Left renal cortex interstitium (tissue), 4 donors: ENCODE measurements at places on chromosomes 6 and 20. TPM values are rescaled to one million over a fixed set of nuclear protein-coding genes. Genes with fewer than 3 reads are reported as not detected.

DNA sequence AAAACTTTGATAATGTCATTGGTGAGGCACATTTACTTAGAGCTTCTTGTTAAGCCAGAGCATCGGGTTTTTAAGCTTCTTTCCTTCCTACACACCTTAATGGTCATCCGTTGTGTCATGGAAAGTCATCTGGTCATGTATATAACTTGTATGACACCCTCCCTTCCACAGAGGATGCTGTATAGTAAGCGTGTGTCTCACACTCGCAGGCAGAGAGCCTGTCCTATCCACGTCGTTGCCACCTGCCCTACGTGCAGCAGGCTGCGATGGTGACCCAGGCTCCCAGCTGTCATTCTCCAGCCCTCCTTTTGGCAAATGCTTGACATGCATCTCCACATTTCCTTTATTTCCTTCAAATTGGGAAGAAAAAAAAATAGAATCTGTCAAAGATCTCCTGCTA is 85.6 kb downstream of the MYB start:
- DNase-seq: no peak

- no peak for DNase-seq
Measured at GRCh38 chr6:1250489-1251197, 61.3 kb upstream of the FOXQ1 start.

- DNase-seq: no peak
Measured at GRCh38 chr20:19433371-19434350, 221.2 kb downstream of the SLC24A3 start.

GRCh38 chr6:70764706-70765105 is 97.0 kb downstream of the SMAP1 start:
- peak; percentile 8 for DNase-seq

CRISP2 gene
- 0.10 TPM for polyA plus RNA-seq
